Mucosa of descending colon (tissue), 3 donors: ENCODE measurements at places on chromosomes 12 and 14. TPM values are rescaled to one million over a fixed set of nuclear protein-coding genes. Genes with fewer than 3 reads are reported as not detected.

The PLBD1 gene
- total RNA-seq: 63.7 TPM

The KRT74 gene
- total RNA-seq: not detected

The LMNTD1 gene
- not detected for total RNA-seq

The KRT4 gene
- total RNA-seq: not detected

The LMO3 gene
- total RNA-seq: 9.4 TPM

The TPH2 gene
- not detected for total RNA-seq

The HSPB8 gene
- 4.7 TPM for total RNA-seq

The GAS2L3 gene
- total RNA-seq: 22.9 TPM

The SLCO1A2 gene
- not detected for total RNA-seq
